ENCODE measurements at places on chromosomes 3 and 15.

DNA sequence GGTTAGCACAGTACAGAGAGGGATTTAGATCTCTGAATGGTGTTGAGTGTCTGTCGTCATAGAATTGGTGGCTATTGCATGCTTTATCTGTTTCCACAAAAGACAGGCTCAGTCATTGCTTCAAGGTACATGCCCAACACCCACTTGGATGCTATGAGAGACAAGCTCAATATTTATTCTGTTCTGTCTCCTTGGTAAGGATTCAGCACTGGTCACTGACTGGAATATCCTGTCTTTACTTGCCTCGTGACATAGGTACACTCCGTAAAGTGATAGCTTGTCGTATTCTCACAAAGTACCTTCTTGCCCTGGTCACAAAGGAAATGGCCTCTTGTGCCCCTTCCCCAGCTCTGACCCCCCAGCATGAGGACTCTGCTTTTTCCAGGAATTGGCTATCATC lies 72.8 kb upstream of the CTNNB1 start:
- no peak for DNase-seq

GRCh38 chr15:33292717-33293307 lies 18.0 kb upstream of the RYR3 start:
- peak; percentile 51 for DNase-seq

GRCh38 chr3:197021729-197022404 lies 7.8 kb downstream of the MELTF start:
- no peak for DNase-seq

DNA sequence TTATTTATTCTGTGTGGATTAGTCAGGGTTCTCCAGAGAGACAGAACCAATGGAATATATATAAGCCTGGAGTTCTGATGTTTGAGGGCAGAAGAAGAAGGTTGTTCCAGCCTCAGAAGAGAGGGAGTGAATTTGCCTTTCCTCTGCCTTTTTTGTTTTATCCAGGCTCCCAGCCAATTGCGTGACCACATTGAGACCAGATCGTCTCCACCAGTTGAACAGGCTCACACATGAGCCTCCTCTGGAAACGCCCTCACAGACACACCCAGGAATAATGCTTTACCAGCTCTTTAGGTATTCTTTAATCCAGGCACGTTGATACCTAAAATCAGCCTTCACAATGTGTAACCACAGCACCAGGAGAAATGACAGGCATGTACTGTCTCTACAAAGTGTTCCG lies 923.1 kb downstream of the TBL1XR1 start:
- no peak for DNase-seq

DNA sequence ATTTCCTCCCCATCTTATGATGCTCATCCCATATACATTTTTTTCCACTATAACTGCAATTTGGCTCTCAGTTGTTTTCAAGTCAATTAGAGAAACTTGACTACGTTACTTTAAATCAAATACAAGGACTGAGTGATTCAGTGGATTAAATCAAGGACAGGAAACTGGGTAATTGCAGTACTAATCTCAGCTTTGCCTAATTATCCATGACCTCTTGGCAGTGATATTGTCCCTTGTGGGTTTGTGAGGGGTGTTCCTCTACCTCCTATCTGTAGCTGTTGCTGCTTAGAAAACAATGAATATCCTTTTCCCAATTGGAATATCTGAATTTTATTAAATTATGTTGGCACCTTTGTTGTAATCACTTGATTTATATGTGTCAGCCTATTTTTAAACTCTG lies 79.4 kb downstream of the ZPLD1 start:
- no peak for DNase-seq

DNA sequence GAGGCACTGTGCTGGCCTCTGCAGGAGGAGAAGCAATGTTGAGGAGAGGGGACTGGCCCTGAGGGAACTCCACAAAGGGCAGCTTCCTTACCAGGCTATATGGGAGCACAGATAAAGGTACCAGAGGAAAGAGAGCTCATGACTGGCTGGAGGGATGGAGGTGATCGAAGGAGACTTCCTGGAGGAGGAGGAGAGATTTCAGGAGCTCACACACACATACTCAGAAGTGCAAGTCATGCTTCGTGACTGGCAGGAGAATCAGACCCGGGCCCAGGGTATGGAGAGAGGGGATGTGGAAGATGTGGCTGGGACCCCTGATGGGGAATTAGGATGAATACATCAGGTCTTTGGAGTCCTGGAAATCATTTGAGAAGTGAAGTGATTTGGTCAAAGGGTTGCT lies 85.4 kb downstream of the ABHD5 start:
- DNase-seq = no peak

GRCh38 chr3:138686771-138687221 lies 78.2 kb downstream of the FAIM start:
- no peak for DNase-seq

DNA sequence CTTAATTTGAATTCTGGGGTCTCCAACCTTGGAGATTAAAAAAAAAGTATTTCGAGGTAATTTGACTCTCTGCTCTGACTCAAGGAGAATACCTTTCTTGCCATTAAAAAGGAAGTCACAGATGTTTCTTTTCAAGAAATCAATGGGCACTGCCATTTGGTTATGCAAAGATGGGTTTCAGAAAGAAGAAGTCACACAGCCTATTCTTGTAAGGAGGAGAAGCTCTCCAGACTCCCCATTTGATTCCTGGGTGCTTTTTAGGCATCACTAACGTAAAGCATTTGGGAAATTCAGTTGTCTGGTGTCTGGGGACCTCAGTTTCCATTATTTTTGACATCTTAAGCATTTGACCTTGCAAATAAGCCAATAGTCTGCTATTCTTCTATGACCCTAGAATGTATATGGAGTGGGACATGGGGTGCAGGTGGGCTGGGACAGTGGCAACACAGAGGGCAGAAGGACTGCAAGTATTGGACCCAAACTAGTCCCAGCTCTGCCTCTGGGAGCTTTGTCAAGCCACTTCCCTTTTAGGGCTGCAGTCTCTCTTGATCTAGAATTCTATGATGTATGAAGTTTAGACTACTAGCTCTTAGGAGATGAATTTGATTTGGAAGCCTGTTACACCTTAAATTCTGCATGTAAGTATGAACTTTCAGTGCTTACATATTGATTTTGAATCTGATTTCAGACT lies 27.8 kb downstream of the IL5RA start:
- DNase-seq = no peak

- DNase-seq = no peak
Measured at GRCh38 chr3:32000877-32001276, 19.3 kb downstream of the ZNF860 start.
